ENCODE measurements at places on chromosomes 4 and X. TPM values are rescaled to one million over a fixed set of nuclear protein-coding genes. Genes with fewer than 3 reads are reported as not detected.

FAM9C gene
- total RNA-seq = 0.09 TPM

ZMAT1 gene
- 2.1 TPM for total RNA-seq

GRCh38 chr4:4555916-4556315 lies 14.1 kb upstream of the STX18 start:
- peaks cover 40% of the 10 kb centered on the region for H3K36me3 ChIP-seq
- DNase-seq = no peak
- no peaks in the 10 kb centered on the region for H3K27me3 ChIP-seq
- no peak overlapping the region for H3K4me3 ChIP-seq

- no peak overlapping the region for H3K27ac ChIP-seq
- DNase-seq = no peak
- no peaks in the 10 kb centered on the region for H3K36me3 ChIP-seq
- H3K4me1 ChIP-seq = no peaks in the 10 kb centered on the region
- H3K4me3 ChIP-seq = no peak overlapping the region
- H3K27me3 ChIP-seq = peaks cover 8% of the 10 kb centered on the region
Observed at GRCh38 chrX:120795301-120795700, 80.4 kb downstream of the CT47B1 start.

HTN1 gene
- not detected for total RNA-seq

RAB9B gene
- total RNA-seq = 0.15 TPM

DNA sequence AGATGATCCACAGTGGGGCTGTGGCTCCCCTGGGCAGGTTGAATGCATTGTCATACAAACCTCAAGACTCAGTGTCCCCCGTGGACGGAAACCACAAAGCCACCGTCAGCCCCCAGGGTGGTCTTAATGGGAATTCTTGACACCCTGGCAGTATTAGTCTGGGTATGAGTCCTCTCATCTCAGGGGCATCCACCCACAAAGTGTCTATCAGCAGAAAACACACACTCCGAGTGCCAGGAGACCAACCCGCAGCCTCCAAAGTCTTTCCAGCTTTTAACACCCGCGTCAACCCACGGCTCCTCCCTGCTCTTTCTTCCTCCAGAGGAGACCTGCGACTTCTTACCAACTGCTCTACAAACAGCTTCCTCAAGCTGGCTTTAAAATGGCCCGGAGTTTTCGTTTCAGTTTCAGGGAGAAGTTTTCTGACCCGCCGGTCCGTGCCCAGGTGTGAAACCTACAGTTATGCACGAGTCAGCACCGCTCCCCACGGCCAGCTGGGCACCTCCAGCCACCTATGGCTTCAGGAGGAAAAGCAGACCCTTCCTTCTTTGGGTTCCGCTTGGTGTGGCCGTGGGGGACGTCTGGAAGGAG lies 14.4 kb upstream of the ASMTL start:
- H3K27ac ChIP-seq = no peak overlapping the region
- no peaks in the 10 kb centered on the region for H3K27me3 ChIP-seq
- peak; percentile 28 for DNase-seq
- no peak overlapping the region for H3K4me3 ChIP-seq

GRCh38 chr4:95106408-95106928 lies 348.7 kb downstream of the BMPR1B start:
- no peaks in the 10 kb centered on the region for H3K27me3 ChIP-seq
- no peak overlapping the region for H3K27ac ChIP-seq
- H3K36me3 ChIP-seq = no peaks in the 10 kb centered on the region
- DNase-seq = no peak
